GM23338 (cell line): ENCODE measurements at places on chromosomes 3 and 15.

- H3K36me3 ChIP-seq = no peaks in the 10 kb centered on the region; the same call in 1 of the 2 replicates
- peak; percentile 28 for DNase-seq
- H3K27ac ChIP-seq = no peak overlapping the region
- H3K4me1 ChIP-seq = no peaks in the 10 kb centered on the region
Observed at GRCh38 chr3:113552851-113553250, 20.5 kb downstream of the SIDT1 start.

DNA sequence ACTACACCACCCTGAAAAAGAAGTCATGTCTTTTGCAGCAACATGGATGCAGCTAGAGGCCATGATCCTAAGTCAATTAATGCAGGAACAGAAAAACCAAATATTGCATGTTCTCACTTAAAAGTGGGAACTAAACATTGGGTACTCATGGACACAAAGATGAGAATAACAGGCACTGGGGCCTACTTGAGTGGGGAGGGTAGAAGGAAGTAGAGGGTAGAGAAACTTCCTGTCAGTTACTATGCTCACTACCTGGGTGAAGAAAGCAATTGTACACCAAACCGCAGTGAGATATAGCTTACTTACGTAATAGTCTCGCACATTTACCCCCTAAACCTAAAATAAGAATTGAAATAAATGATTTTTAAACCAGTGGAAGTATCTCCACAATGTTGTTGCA lies 480.5 kb upstream of the ARRDC4 start:
- no peak overlapping the region for H3K4me3 ChIP-seq
- H3K36me3 ChIP-seq = no peaks in the 10 kb centered on the region
- H3K27ac ChIP-seq = no peak overlapping the region
- no peak for DNase-seq
- no peaks in the 10 kb centered on the region for H3K27me3 ChIP-seq

- no peaks in the 10 kb centered on the region for H3K27me3 ChIP-seq
- no peak for DNase-seq
- no peak overlapping the region for H3K27ac ChIP-seq
- H3K36me3 ChIP-seq = no peaks in the 10 kb centered on the region
- no peak overlapping the region for H3K4me3 ChIP-seq
- no peaks in the 10 kb centered on the region for H3K4me1 ChIP-seq
Observed at GRCh38 chr15:48677821-48678220, 32.3 kb upstream of the FBN1 start.

DNA sequence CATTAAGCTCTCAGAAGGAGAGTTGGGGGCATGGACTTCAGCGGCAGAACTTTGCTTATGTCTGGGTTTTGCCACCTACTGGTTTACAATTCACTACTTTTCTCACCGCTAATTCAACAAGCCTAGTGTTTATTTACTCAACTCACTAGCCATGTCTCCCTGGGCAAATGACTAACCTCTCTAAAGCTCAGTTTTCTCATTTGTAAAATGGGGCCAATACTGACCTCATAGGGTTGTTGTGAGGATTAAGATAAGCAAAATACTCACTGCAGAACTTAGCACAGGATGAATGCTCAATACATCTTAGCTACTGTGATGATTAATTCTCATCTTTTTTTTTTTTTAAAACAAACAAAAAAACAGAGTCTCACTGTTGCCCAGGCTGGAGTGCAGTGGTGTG lies 106.3 kb downstream of the CADPS start:
- no peak overlapping the region for H3K27ac ChIP-seq
- no peak for DNase-seq
- H3K27me3 ChIP-seq = no peaks in the 10 kb centered on the region
- H3K4me3 ChIP-seq = no peak overlapping the region

DNA sequence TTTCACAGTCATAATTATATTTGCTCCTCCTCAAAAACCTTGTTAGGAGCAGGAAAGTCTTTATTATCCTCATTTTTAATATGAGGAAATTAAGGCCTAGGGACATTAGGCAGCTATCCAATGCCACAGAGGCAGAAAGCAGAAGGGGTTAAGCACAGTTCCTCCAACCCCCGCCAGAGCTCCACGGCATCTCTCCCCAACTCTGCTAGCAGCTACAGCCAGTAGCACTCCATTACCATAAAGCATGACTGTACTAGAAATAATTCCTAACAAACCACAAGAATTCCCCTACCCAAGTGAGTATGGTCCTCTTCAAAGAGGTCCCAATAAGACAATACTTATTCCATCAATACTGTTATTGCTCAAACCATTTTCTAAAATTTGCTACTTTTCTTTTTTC lies 9.8 kb downstream of the HEG1 start:
- H3K27me3 ChIP-seq = no peaks in the 10 kb centered on the region
- H3K27ac ChIP-seq = no peak overlapping the region
- no peak overlapping the region for H3K4me3 ChIP-seq
- peaks cover 28% of the 10 kb centered on the region for H3K4me1 ChIP-seq
